ENCODE measurements at places on chromosomes 11 and 22.

GRCh38 chr11:120336641-120337354, 585 bp downstream of the ARHGEF12 start:
- peak; percentile 63 for DNase-seq

- DNase-seq: no peak
Measured at GRCh38 chr11:90189011-90189410, 33.8 kb downstream of the CHORDC1 start.

GRCh38 chr11:108025387-108026080, 16.8 kb downstream of the CUL5 start:
- DNase-seq: no peak

DNA sequence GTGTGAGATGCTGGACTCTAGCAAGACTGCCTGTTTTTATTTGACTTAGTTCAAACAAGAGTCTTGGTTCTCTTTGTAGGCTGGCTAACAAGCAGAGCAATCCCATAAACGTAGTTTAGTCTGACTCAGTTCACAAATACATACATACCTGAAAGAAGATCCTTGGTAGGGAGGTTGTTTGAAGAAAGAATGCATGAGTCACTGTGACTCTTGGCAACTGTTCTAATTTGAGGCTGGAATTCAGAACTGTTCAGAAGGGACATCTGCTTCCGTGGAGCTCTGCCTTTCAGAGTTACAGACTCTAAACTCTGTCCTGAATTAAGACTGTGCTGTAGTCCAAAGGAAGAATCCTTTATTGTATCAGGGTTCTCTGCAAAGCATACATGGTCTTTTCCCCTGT, 32.2 kb downstream of the C2CD3 start:
- no peak for DNase-seq

- no peak for DNase-seq
Measured at GRCh38 chr22:29311464-29312217, 3.9 kb downstream of the RASL10A start.

GRCh38 chr11:117992136-117992535, 5.9 kb downstream of the IL10RA start:
- no peak for DNase-seq

- no peak for DNase-seq
Measured at GRCh38 chr11:66691311-66691980, 13.8 kb upstream of the RBM4B start.

DNA sequence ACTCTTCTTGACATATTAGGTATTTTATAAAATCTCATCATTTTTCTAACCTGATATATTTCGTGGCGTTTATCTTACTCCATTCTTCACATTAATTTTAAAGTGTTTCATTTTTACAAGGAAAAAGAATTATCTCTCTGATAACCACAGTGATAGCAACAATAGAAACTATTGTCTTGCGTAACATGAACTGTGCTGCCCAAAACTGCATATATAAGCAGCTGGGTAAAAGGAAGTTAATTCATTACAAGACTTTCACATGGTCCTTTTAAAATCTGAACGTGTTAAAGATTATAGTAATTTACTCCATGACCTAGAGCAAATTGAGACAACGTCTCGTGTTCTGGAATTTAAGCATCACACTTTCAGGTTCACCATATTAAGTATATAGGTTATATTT, 210.4 kb upstream of the GRIA4 start:
- no peak for DNase-seq

- DNase-seq: no peak
Measured at GRCh38 chr22:22533417-22533816, 13.3 kb upstream of the ZNF280A start.

DNA sequence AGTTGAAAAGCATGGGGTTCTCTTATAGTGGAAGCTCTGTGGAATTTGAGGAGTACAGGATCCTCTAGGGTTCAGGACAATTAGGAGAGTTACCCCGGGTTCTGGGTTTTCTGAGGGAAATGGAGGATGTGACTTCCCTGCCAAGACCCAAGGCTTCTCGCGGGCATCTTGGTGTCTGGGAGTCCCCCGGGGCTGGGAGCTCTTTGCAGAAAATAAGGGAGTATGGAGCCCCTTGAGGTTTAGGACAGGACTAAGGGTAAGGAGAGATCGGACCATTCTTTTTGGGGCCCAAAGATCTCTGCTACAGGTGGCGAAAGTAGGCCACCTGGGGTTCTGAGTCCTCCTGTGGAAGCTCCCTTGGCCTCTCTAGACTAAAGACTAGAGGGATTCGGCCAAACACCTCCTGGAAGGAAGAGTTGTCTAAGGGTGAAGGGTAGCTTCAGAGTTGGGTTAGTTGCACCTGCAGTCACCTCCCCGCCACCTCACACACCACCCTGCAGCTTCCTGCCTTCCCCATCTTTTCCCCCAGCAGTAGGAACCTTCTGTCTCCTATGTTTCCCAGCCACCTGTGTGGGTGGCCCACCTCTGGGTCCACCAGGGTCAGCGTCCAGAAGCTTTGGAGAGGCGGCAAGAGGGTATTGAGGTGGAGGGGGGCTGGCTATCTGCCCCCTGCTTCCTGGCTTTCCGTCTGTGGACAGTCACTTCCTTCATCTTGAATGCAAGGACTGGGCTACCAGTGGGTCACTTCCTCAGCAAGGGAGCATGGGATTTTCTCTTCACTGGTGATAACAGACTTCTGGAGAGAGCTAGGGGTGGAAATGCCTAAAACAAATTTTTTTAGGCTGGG, 908 bp downstream of the LIMK2 start:
- no peak for DNase-seq

GRCh38 chr11:130118636-130119387, 40.8 kb upstream of the ST14 start:
- DNase-seq: no peak

DNA sequence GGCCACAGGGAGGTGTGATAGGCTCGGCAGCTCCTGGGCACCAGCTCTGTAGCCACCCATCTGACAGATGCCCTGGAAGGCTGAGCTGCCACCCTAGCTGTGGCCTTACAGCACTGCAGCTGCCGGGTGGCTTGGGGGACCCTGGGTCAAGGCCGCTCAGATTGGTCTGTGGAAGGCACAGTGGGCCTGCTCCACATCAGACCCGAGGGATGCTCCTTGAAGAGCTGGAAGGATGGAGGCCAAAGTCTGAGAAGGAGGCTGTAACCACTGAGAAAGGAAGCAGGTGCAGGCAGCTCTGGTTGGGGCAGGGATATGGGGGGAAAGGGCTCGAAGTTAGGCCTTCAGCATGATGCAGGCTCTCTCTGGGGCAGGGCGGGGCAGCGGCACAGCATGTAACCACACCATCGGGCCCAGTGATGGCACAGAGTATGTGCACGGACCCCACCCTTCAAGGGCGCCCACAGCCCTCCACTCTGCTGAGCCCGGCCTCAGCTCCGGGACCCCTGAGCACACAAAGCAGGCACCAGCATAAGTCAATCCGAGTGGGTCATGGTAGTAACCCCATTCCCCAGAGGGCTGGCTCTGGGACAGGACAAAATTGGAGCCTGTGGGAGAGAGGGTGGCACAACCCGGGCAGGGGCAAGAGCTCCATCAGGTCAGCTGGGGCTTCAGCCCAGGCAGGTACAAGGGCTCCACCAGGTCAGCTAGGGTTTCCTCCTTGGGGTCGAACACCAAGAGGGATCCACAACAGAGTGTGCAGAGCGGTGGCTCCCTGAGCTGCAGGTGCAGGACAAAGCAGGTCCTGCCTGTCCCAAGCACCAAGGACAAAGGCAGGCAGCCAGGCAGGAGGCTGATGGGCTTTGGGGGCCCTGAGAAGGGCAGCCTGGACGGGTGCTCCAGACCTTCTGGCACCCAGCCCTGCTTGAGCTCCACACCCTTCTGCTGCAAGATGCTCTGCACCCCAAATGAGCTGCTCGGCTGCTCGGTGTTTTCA, 1511.1 kb downstream of the BRD1 start:
- DNase-seq: no peak

- no peak for DNase-seq
Measured at GRCh38 chr11:103993507-103993906, 42.9 kb upstream of the DDI1 start.

- no peak for DNase-seq
Measured at GRCh38 chr22:22930571-22931556, 43.2 kb downstream of the IGLL5 start.

- DNase-seq: no peak
Measured at GRCh38 chr22:19798891-19799293, 38.3 kb downstream of the TBX1 start.

DNA sequence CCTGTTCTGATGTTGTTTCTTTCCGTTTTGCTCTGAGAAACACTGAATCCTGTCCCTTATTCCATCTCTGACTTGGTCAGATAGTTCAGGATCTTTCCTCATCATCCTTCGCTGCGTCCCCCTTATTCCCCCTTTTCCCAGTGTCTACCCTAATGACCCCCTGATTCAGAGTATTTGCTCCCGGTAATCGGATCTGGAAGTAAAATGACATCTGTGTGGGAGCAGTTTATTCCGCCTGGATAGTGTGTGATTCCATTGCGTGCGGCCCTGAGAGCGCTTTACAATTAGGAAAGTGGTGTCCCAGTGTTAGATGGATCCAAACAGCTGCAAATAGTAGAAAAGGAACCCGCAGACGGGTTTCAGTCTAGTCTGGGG, 606 bp downstream of the DRG1 start:
- DNase-seq: no peak

DNA sequence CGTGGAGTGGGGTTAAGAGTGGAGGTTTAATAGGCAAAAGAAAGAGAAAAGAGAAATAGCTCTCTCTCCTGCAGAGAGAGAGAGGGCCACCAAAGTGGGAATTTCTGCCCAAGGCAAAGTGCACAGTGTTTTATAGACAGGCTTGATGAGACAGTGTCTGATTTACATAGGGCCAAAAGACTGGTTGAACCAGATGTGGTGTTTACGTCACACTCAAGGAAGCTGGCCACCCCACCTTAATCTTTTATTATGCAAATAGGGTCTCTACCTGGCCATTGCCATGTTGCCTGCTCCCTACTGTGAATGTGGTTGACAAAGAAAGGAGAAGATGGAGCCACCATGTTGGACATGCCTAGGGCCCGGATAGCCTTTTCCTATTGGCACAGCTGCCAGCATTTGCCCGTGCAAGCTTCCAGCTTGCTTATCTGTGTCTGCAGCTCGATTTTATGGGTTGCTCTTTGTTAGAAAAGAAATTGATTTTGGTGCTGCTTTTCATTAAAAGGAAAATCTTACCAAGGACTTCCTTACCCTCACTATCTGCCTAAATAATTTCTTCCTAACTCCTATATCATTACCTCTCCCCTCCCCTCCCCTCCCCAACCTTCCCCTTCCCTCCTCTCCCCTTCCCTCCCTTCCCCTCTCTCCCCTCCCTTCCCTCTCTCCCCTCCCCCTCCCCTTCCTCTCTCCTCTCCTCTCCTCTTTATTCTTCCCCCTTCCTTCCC, 436.0 kb downstream of the NELL1 start:
- DNase-seq: no peak

DNA sequence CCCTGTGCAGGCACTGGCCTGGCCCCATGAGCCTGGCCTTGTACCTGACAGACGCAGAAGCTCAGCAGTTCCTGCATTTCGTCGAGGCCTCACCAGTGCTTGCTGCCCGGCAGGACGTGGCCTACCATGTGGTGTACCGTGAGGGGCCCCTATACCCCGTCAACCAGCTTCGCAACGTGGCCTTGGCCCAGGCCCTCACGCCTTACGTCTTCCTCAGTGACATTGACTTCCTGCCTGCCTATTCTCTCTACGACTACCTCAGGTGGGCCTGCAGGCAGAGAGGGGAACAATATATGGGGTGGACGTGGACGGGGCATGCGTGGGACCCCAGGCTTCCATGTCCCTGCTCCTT, 4.9 kb downstream of the LARGE2 start:
- DNase-seq: peak; percentile 21

DNA sequence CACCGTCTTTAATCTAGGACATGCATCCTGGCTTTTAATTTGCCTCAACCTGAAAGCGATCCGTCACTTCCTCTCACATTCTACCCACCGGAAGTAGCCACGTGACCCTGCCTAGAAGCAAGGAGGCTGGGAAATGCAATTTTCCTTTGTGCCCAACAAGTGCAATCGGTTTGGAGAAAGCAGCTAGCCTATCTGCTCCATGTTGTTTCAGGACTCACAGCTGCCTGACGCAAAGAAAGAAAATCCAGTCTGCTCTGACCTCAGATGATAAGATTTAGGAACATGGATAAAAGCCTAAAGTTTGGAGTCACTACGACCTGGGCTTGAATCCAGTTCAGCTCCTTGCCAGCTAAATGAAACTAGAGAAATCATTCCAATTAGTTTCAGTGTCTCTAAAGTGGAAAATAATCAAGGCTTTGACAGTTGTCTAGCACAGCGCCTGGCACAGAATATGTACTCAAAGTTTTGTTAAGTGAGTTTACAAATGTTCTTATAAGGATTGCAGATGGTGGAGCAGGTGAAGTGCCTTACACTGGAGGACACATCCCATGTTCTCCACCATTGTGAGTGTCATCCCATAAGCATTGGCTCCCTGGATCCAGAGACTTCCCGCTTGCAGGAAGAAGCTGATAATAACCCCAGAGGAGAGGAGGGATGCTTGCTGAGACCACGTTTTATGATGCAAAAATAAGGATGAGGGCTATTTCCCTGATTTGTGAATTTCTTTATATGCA, 553.7 kb downstream of the MN1 start:
- DNase-seq: peak; percentile 75

DNA sequence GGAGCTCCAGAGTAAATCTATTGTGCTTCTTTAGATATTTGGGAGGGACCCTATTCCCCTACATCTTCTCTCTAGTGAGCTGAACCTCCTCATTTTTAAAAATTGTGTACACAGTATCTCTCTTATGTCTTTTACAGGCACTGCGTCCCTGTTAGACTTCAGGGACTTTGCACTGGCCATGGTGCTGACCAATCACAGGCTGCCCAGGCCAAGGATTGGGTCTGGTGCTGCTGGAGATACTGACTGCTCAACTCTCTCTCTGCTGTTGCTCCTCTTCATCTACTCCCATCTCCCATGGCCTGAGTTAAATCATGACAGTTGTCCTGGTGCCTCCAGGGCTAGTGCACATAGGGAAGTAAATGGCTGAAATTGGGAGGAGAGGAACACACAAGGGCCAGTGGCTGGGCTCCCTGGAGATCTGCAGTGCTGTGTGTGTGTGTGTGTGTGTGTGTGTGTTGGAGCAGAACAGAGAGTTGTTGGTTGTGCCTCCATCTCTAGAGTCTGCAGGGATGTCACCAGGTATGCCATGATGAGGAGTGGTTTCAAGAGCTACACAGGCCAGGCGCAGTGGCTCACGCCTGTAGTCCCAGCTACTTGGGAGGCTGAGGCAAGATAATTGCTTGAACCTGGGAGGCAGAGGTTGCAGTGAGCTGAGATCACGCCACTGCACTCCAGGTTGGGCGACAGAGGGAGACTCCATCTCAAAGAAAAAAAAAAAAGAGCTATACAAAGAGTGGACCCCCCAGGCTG, 155.3 kb downstream of the ST3GAL4 start:
- no peak for DNase-seq

GRCh38 chr11:490186-490929, 16.7 kb downstream of the RNH1 start:
- no peak for DNase-seq

- DNase-seq: no peak
Measured at GRCh38 chr11:94673386-94673785, 94.8 kb upstream of the AMOTL1 start.

GRCh38 chr22:39097098-39098020, at the start of gene APOBEC3H:
TSS of gene APOBEC3H (plus strand) at chr22:39097244. CDS start at chr22:39100279, 3,035 bp downstream.
- DNase-seq: no peak

- DNase-seq: peak; percentile 98
Measured at GRCh38 chr22:28741785-28742561, at the start of the genes CHEK2 and HSCB. TSS of gene CHEK2 (minus strand) at chr22:28741820. CDS start at chr22:28734721, 7,099 bp downstream. TSS of gene HSCB (plus strand) at chr22:28742039. CDS start at chr22:28742096, 57 bp downstream.
